ENCODE measurements at places on chromosomes 11 and 22.

DNA sequence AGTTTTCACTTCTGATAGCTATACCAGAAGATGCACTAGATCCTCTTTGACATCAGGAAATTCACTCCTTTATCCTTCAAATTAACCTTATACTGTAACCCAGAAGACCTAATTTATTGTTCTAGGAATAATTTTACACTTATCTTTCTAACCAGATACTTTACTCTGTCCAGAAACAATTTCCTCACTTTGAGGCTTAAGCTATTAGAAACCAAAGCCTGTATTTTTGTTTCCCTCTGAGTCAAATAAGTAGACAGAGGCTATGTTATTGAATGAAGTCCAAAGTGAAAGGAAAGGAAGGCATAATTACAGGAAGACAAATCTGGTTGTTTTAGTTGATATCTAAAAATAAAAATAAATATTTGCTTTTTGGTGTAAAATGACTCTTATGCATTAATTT lies 2.2 kb downstream of the OR51V1 start:
- DNase-seq = no peak

GRCh38 chr22:45010532-45010900 lies 711 bp upstream of the PHF21B start:
- no peak for DNase-seq

DNA sequence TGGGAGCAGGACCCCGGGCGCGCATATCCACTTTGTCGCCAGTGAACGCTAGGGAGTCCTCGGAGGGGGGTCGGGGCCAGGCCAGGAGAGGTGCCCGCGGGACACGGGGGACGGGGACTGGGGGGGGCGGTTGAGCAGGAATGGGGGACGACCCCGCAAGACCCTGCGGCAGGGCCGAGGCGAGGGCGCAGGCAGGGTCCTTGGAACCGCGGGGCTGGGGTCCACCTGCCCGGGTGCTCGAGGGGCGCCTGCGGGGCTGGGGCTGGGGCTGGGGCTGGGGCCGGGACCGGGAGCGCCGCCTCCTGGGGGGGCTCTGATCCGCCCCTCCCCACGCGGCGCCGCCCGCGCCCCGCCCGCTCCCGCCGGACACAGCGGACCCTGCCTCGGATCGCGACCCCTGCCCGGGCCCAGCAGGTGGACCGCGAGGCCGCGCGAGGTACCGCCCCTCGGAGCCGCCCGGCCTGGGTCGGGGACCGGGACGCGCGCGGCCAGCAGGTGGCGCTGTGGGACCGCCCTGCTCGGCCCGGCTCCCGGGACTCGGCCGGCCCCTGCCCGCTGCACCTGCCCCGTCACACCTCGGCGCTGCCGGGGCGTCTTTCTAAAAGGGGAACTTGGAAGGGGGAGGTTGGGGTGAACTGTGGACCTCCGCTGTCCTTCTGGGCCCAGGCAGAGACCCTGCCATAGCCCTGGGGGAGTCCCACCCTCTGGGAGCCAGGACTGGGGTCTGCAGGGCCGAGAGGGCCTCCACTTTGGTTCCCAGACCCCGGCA lies 11.0 kb downstream of the CRELD2 start:
- peak; percentile 75 for DNase-seq

GRCh38 chr11:79390923-79391322 lies 49.9 kb downstream of the TENM4 start:
- DNase-seq = no peak

DNA sequence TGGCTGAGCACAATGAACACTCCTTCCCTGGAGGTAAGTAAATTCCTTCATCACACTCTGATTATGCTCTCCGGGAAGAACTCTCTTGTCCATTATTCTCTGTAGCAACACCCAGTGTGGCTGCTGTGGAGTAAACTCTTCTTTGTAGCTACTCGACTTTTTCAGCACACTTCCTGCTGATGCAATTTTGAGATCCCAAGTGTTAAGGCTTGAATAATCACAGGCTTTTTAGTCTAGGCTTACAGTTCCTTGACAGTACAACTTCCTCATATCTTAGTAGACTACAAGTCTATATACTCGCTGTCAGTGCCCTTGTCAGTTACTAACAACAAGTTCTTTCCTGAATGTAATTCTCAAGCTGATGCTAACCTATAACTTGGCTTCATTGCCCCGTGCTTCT lies 301.8 kb upstream of the API5 start:
- no peak for DNase-seq

DNA sequence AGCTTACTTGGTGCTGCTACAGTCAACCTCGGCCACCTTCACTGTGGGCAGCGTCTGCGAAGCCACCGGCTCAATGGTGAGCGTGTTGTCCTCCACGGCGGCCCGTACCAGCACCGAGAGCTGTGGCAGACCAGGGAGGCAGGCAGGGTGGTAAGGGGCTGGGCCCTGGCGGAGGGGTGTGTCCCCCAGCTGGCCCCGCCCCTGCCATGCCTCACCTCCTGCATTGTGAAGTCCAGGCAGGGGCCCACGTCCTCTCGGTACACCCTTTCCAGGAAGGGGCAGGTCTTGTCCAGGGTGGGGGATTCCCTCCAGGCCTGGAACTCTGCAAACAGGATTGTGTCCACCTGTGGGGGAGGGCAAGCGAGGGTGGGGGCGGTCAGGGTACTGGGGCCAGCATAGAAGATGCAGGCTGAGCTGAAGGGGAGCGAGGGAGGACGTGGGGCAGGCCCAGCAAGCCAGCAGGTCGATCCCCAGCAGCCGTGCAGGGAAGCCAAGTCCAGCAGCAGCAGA lies 12.8 kb downstream of the RAB3IL1 start:
- DNase-seq = no peak

DNA sequence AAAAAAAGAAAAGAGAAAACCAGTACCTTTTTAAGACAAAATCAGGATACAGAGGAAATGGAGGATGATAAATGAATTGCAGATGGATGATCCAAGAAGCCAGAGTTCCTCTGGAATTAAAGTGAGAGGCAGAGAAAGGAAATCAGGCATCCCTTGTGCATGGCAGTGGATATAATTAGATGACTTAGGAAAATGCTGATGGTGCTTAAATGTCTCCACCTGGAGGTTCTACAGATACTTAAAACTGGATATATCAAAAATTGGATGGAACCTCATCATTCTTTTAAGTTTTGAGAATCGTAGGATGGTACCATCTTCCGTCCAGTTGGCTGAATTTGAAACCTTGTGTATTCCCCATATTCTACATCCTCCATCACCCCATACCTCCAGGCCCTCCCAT lies 1040.0 kb downstream of the NTM start:
- DNase-seq = no peak

- DNase-seq = no peak
Observed at GRCh38 chr11:100908746-100909145, 220.9 kb downstream of the PGR start.

GRCh38 chr11:6315811-6316425 lies 4.4 kb downstream of the CAVIN3 start:
- DNase-seq = peak; percentile 11

DNA sequence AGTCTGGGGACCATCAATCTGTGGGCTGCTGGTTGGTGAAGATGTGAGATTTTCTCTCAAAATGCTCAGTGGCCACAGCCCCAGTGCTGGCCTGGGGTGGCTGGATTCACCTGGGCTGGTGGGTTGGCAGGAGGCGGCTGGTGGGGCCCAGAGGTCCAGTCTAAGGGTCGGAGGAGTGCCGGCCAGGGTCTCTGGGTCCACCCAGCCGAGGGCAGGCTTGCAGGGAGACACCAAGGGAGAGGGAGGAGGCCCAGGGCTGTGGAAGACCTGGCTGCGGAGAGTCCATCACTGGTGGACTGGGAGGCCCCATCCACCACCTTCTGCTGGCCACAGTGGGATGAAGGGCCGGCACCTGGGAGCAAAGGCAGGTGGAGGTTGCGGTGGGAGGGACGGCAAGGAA lies 582 bp upstream of the SHANK3 start:
- DNase-seq = no peak

- no peak for DNase-seq
Observed at GRCh38 chr11:16977136-16977993, 36.8 kb downstream of the PLEKHA7 start.

- DNase-seq = no peak
Observed at GRCh38 chr22:24550028-24550901, 4.7 kb downstream of the GUCD1 start.

DNA sequence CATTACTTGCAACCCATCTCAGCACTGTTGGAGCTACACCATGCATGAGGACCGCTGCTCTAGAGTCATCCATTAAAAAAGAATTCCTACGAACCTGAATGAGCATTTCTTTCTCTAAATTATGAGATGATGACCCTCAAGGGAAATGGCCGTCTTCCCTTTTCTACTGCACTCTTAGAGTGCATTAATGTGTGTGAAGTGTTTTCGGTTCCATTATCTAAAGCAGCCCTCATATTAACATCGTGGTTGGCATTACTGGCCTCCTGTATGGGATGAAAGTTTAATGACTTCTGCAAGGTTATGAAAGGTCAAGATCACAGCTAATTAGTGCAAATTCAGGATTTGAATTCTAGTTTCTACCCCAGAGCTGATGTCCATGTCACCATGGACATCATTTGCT lies 16.7 kb downstream of the CD44 start:
- no peak for DNase-seq

- DNase-seq = no peak
Observed at GRCh38 chr22:35799150-35799549, 81.5 kb downstream of the APOL5 start.

DNA sequence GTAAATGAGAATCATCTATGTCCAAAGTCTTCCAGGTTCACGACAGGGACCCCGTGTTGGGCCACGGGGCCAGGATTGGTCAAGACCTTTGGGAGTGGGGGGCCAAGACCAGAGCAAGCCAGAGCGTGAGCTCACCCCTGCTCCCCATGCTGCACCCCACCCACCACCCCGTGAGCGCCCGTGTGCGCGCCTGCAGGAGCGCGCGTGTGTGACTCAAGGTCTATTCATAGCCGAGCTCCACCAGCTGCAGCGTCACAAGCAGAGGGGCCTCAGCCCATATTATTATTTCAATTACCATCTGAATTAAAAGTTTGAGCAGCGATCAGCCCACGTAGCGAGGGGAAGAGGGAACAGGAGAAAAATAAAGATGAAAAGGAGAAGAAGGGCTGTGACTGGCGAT lies 5.2 kb downstream of the KCNJ4 start:
- DNase-seq = no peak

GRCh38 chr11:16093889-16094653 lies 262.3 kb downstream of the SOX6 start:
- no peak for DNase-seq

- DNase-seq = peak; percentile 86
Observed at GRCh38 chr11:64887757-64888405, 9.5 kb upstream of the EHD1 start.

- no peak for DNase-seq
Observed at GRCh38 chr11:134792044-134792443, 380.0 kb upstream of the B3GAT1 start.

GRCh38 chr22:27407369-27407985 lies 394.1 kb downstream of the MN1 start:
- no peak for DNase-seq

DNA sequence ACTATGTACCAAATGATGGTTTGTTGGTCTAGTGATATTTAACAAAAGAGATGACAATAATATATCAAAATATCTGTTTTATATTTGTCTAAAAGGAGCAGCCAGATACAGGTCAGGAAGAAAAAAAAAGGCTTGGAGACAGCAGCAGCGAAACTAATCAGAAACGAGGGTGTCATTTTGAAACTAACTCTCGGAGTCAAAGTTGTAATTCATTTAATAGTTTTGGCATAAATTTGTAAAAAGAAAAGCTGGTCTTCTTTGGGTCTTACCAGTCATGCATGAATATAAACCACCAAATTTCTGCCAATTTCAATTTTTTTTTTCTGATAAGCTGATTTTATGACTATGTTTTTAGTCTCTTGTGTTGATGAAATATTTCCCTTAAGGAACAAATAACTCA lies 25.5 kb downstream of the NPAT start:
- no peak for DNase-seq

DNA sequence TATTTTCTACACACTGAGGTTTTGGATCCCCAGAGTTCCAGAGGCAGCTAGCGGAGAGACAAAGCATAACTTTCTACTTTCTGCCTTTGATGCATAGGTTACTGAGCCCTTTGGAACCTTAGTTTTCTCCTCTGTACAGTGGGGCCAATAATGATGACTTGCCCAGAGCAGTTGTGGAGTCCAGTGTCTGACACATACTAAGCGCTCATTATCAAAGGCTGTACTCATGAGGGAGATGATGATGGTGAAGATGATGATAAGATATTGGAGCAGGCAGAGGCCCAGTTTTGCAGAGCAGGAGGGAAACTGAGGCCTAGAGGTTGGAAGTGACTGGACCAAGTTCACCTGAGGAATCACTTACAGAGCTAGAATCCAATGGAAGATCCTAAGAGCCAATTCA lies 458.0 kb downstream of the MIAT start:
- no peak for DNase-seq

DNA sequence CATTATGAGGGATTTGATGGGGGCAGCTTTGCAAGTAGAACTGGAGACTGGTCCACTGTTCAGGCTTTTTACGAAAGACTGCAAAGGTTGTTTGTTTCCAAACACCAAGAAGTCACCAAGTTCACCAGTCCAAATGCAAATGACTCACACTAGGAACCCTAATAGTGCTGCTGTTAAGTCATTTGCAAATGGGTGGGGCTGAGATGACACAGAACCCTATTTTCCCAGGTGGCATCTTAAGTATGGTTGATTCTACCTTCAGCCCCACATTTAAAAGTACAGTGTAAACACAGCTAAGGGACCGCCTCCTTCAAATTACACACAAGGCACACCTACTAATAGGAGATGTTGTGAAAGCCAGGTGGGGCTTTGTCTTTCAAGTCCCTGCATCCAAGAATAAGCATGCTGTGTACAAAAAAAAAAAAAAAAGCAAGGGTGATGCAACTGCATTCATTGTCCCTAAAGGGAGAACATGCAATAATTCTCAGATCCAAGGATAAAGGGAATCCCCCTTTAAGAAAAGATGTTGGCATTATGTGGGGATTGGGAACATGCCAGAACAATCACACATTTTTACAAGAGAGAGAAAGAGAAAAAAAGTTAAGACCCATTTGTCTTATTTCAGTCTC lies 27.3 kb downstream of the BDNF start:
- DNase-seq = no peak

- no peak for DNase-seq
Observed at GRCh38 chr22:37898441-37899181, 7.5 kb upstream of the MICALL1 start.

DNA sequence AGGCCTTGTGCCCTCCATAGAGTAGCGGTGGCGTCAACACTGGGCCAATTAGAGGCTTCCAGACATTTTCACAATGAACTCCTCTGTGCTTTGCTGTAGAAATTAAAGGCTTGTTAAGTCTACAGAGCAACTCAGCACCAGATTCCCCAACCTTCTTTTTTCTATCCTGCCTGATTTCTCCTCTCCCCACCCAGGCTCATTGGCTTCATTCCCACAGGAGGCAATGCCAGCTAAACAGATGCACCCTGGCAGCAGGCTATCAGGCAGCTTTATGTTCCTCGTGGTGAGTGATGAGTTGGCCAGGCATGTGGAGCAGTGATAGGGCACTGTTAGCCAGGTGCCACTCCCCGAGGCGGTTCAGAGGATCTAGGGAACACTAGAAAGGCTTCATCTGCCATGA lies 4.8 kb downstream of the DIXDC1 start:
- no peak for DNase-seq

- no peak for DNase-seq
Observed at GRCh38 chr11:40185793-40186192, 1273.7 kb downstream of the LRRC4C start.

Measured in activated gamma-delta T cell treated with Interleukin-2 at 50 U/mL for 16 hours (primary cell).